ENCODE measurements at places on chromosomes 1 and 21. TPM values are rescaled to one million over a fixed set of nuclear protein-coding genes. Genes with fewer than 3 reads are reported as not detected.

- no peak for DNase-seq
- no peak overlapping the region for H3K27ac ChIP-seq
Observed at GRCh38 chr1:179530352-179530751, 45.4 kb downstream of the NPHS2 start.

DNA sequence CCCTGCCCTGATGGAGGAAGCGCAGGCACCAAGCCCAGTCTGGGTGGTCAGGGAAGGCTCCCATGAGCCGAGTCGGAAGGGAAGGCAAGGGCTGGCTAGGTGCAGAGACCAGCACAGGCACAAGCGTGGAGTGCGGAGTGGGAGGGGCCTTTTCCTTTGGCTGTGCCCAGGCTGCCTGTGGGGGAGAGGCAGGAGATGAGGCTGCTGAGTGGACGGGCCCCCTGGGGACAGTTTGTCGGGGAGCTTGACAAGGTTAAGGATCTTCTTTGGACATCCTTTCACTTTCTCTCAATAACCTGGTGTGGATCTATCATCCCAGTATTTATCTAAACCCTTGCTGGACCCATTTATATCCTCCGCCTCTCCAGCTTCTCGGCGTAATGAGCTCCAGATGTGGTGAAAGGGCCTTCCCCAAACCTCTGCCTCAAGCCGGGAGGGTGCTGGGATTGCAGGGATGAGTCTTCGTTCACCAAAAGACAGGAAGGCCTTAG, 42.9 kb downstream of the EPHB2 start:
- H3K27me3 ChIP-seq = no peaks in the 10 kb centered on the region
- no peak overlapping the region for H3K4me3 ChIP-seq
- no peaks in the 10 kb centered on the region for H3K36me3 ChIP-seq
- no peak for DNase-seq
- H3K27ac ChIP-seq = no peak overlapping the region
- H3K4me1 ChIP-seq = peaks cover 12% of the 10 kb centered on the region

GRCh38 chr1:98068016-98068415, 147.2 kb upstream of the DPYD start:
- no peaks in the 10 kb centered on the region for H3K36me3 ChIP-seq
- H3K4me1 ChIP-seq = no peaks in the 10 kb centered on the region
- H3K27me3 ChIP-seq = no peaks in the 10 kb centered on the region

- H3K27me3 ChIP-seq = no peaks in the 10 kb centered on the region
- H3K4me3 ChIP-seq = no peak overlapping the region
- DNase-seq = no peak
- no peak overlapping the region for H3K27ac ChIP-seq
Observed at GRCh38 chr1:113858418-113858817, 13.1 kb downstream of the PTPN22 start.

GRCh38 chr1:29744684-29745490, 508.6 kb downstream of the PTPRU start:
- H3K36me3 ChIP-seq = no peaks in the 10 kb centered on the region
- H3K27me3 ChIP-seq = no peaks in the 10 kb centered on the region
- no peak overlapping the region for H3K27ac ChIP-seq
- H3K4me1 ChIP-seq = no peaks in the 10 kb centered on the region

DNA sequence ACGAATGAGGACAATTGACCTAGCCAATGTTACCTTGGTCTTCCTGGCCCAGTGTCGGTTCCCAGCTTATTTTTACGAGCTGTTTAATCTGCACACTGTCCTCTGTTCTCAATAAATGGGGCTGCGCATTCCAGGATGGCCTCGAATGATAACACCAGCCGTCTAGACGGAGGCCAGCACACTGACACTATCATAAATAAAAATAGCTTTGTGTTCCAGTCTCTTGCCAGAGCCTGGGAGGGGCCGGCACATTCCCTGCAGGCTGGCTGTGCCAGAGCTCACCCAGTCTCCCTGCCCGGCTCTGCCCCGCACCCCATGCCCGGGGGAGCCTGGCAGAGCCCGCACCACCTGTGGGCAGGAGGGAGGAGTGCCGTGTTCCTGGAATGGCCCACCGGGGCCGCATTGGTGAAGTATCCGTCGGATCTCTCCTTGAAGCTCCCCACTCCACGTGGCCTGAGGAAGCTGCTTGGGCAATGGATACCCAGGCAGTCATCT, 92.1 kb downstream of the SPSB1 start:
- H3K27me3 ChIP-seq = no peaks in the 10 kb centered on the region
- no peak overlapping the region for H3K4me3 ChIP-seq
- no peak for DNase-seq
- H3K27ac ChIP-seq = no peak overlapping the region

GRCh38 chr21:39005502-39005787, 177.8 kb downstream of the PSMG1 start:
- no peaks in the 10 kb centered on the region for H3K36me3 ChIP-seq
- no peaks in the 10 kb centered on the region for H3K4me1 ChIP-seq
- no peaks in the 10 kb centered on the region for H3K27me3 ChIP-seq
- H3K4me3 ChIP-seq = no peak overlapping the region

GRCh38 chr1:2953688-2954285, 67.5 kb upstream of the ACTRT2 start:
- no peaks in the 10 kb centered on the region for H3K4me1 ChIP-seq
- no peak overlapping the region for H3K4me3 ChIP-seq
- no peak overlapping the region for H3K27ac ChIP-seq
- no peaks in the 10 kb centered on the region for H3K36me3 ChIP-seq

GRCh38 chr1:159778266-159778665, 2.5 kb upstream of the DUSP23 start:
- no peak overlapping the region for H3K27ac ChIP-seq
- H3K27me3 ChIP-seq = no peaks in the 10 kb centered on the region
- no peaks in the 10 kb centered on the region for H3K36me3 ChIP-seq
- H3K4me1 ChIP-seq = no peaks in the 10 kb centered on the region

DNA sequence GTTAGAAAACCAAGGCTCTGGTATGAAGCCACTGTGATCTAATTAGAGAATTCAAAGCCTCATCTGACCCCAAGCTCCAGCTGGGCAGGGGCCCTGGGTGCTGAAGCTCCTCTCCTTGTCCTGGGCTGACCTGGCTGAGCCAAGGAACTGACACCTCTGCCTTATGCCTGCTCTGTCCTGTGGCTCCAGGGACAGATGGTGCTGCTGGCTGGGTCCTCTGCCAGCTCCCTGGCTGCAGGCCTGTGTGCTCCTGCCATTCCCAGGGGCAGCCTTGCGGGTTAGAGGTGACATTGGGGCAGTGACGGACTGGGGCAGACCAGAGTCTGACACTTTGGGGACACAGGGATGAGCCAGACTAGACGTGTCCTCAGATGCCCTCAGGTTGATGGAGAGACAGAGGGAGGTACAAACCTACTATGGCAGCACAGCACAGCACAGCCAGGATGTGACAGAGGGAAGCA, 11.8 kb downstream of the ACOT11 start:
- no peak for DNase-seq
- no peaks in the 10 kb centered on the region for H3K4me1 ChIP-seq
- no peak overlapping the region for H3K4me3 ChIP-seq
- H3K27ac ChIP-seq = no peak overlapping the region
- no peaks in the 10 kb centered on the region for H3K27me3 ChIP-seq

DNA sequence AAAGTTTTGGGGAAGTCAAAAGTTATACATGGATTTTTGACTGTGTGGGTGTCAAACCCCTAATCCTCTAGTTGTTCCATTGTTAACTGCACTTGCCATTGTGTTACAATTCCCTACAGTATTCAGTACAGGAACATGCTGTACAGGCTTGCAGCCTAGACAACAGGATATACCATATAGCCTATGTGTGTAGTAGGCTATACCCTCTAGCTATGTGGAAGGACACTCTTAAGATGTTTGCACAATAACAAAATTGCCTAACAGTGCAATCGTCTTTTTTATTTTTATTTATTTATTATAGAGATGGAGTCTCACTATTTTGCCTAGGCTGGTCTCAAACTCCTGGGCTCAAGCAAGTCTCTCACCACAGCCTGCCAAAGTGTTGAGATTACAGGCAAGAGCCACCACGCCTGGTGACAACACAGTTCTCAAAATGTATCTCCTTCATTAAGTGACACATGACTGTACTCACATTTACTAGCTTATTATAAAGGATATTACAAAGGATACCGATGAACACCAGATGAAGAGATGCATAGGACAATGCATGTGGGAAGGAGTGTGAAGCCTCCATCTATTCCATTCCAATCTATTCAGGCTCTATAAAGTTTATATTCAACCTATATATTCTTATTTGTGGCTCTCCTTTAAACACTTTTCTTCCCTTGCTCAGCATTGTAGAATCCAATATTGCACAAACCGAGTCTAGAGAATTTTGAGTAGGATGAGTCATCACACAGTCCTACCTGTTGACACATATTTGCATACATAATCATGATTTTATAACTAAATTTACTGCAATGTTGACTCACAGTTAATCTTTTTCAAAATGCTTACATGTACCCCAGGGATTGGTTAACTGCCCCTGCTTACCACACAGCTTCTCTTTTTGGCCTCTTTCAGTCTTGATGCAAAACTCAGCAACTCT, 28.4 kb upstream of the CEP350 start:
- H3K27ac ChIP-seq = no peak overlapping the region
- H3K36me3 ChIP-seq = no peaks in the 10 kb centered on the region

- no peak for DNase-seq
- peaks cover 4% of the 10 kb centered on the region for H3K4me1 ChIP-seq
- no peak overlapping the region for H3K27ac ChIP-seq
- H3K4me3 ChIP-seq = no peak overlapping the region
- no peaks in the 10 kb centered on the region for H3K36me3 ChIP-seq
Observed at GRCh38 chr1:32357614-32358013, 4.7 kb downstream of the FAM229A start.

- DNase-seq = no peak
- no peak overlapping the region for H3K27ac ChIP-seq
- no peak overlapping the region for H3K4me3 ChIP-seq
- H3K27me3 ChIP-seq = no peaks in the 10 kb centered on the region
- no peaks in the 10 kb centered on the region for H3K36me3 ChIP-seq
Observed at GRCh38 chr1:211625040-211625439, 46.1 kb upstream of the SLC30A1 start.

DNA sequence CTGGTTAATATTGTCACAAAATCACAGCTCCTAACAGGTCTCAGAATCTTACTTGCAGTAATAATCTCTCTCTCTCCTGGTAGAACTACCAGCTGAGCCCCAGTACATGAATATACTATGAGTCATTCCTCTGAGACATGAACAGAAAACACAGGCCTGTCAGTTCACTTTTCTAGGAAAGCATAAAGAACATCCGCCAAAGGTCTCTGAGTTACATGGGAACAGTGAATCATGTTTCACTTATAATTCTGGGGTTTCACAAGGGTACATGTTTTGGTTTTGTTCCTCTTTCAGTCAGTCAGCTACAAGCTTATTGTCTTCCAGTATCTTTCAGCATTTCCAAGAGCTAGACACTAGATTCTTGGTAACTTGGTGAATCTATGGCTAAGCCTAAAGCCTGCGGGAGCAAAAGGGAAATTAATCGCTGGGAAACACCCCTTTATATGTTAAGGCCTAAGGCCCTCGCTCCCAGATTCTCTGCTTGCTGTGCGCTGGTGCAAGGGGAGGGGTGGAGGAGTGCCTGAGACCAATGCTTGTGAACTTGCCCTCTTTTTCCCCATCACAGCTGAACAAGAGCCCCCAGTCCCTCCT, 31.7 kb downstream of the IFNGR2 start:
- no peak overlapping the region for H3K4me3 ChIP-seq
- peaks cover 39% of the 10 kb centered on the region for H3K36me3 ChIP-seq
- peak overlapping the region; percentile 22 for H3K27ac ChIP-seq
- no peak for DNase-seq

- no peak within 1 kb of the TSS for H3K4me3 ChIP-seq
- H3K4me1 ChIP-seq = peaks cover 13% of the 10 kb centered on the region
Observed at GRCh38 chr1:153540394-153541361, at the start of gene S100A5. Gene S100A5, minus strand, starts transcription at chr1:153540934. Its CDS starts 743 bp downstream, at chr1:153540191.

DNA sequence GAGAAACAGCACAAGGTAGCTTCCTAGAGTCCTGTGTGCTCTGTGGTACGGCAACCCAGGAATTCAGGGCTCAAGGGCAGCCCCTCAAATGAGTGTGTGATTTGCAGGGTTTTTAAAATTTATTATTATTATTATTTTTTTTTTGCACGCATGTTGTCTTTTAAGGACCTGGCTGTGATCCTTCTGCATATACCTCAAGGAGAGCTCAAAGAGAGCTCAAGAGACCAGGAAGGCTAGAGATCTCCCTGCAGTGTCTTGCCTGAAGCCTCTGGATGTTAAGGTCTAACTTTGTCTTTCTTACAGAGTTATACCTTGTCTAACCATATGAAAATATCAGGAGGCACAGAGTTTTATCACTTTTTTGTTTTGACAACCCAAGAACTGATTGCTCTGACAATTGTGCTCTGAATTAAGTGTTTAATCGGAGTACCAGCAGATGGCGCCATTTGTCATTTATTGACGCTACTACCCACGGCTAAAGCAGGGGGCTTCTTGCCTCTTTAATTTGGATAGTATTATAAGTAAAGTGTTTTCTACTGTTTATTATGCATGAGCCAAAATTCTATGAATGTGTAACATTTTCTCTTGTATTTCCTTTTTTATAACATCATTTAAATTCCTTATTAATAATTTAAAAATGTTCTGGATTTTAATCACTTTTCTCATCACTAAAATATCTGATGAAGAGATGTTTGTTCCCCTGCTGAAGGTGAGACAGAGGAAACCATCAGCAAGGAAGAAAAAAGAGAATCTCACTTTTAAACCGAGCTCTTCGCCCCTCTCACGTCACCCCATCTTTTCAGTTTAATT, 35.8 kb upstream of the LMO4 start:
- no peaks in the 10 kb centered on the region for H3K27me3 ChIP-seq
- H3K4me1 ChIP-seq = no peaks in the 10 kb centered on the region
- no peaks in the 10 kb centered on the region for H3K36me3 ChIP-seq
- no peak overlapping the region for H3K4me3 ChIP-seq

DNA sequence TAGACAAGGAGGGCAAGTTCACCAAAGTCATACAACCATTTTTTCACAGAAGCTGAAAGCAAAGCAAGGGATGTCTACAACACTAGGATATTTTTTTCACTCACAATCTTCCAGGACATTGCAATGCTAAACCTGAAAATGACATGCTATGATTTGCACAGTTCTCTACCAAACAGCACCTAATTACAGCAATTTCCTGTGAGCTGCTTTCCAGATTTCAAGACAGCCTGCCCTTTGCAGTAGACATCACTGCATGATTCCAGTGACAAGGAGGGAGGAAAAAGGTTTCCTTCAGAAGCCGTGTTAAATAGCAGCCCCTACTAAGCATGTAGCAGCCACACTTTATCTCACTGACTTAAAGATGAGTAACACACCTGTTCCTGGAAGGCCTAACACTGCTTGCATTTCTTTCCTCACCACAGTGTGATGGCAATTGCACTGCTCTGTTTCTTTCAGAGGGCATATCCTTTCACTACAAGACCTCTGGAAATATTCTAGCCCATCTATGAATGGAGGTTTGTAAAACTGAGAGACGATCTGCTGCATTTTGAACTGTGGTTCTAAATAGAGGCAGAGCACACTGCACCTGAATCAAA, 97.1 kb downstream of the DUSP10 start:
- no peaks in the 10 kb centered on the region for H3K36me3 ChIP-seq
- H3K27me3 ChIP-seq = no peaks in the 10 kb centered on the region
- H3K4me3 ChIP-seq = no peak overlapping the region
- DNase-seq = no peak
- no peaks in the 10 kb centered on the region for H3K4me1 ChIP-seq

RGS8 gene
- not detected for total RNA-seq

SPRR1B gene
- not detected for total RNA-seq

GJB3 gene
- 0.25 TPM for total RNA-seq

FMN2 gene
- 2.7 TPM for total RNA-seq

ESRRG gene
- total RNA-seq = 8.2 TPM

PARK7 gene
- total RNA-seq = 133 TPM

HSD3B2 gene
- total RNA-seq = not detected

REN gene
- total RNA-seq = not detected
